ENCODE measurements at places on chromosomes 6 and 20. TPM values are rescaled to one million over a fixed set of nuclear protein-coding genes. Genes with fewer than 3 reads are reported as not detected.

SOX18 gene
- total RNA-seq: 2.9 TPM

TNF gene
- not detected for total RNA-seq

GPX5 gene
- not detected for total RNA-seq

TFAP2D gene
- not detected for total RNA-seq

THEMIS gene
- total RNA-seq: not detected

ARFGEF3 gene
- total RNA-seq: 0.55 TPM

STX11 gene
- total RNA-seq: 2.7 TPM

MYCT1 gene
- 0.05 TPM for total RNA-seq

FKBP5 gene
- total RNA-seq: 137 TPM

SLC22A16 gene
- not detected for total RNA-seq

TP53TG5 gene
- total RNA-seq: not detected

B3GAT2 gene
- total RNA-seq: not detected

ESF1 gene
- total RNA-seq: 19.6 TPM

COL9A1 gene
- 0.06 TPM for total RNA-seq

VWA7 gene
- total RNA-seq: 1.3 TPM

TSHZ2 gene
- not detected for total RNA-seq

HLA-F gene
- total RNA-seq: 5.1 TPM

SLC22A2 gene
- total RNA-seq: not detected

TBXT gene
- not detected for total RNA-seq

GSTA4 gene
- 7.9 TPM for total RNA-seq

BNIP5 gene
- 0.02 TPM for total RNA-seq

PAK5 gene
- total RNA-seq: not detected

HSPA1L gene
- 1.2 TPM for total RNA-seq

TFAP2A gene
- total RNA-seq: 6.3 TPM

HTR1E gene
- total RNA-seq: not detected

ELOVL4 gene
- 1.7 TPM for total RNA-seq

RBCK1 gene
- total RNA-seq: 152 TPM

ZBTB24 gene
- total RNA-seq: 4.8 TPM

ZBTB46 gene
- total RNA-seq: 0.73 TPM

DEFB132 gene
- total RNA-seq: not detected

HLA-DOB gene
- total RNA-seq: 0.05 TPM

MLIP gene
- total RNA-seq: not detected

CD24 gene
- 236 TPM for total RNA-seq

OLIG3 gene
- total RNA-seq: not detected

CRISP2 gene
- not detected for total RNA-seq

BANF2 gene
- not detected for total RNA-seq

HCRTR2 gene
- not detected for total RNA-seq
